A549 treated with ZK216348 at 1 μM for 4 hours (cell line): ENCODE measurements at places on chromosomes 11 and 22. TPM values are rescaled to one million over a fixed set of nuclear protein-coding genes. Genes with fewer than 3 reads are reported as not detected.

SEC14L6 gene
- not detected in 5 replicates for total RNA-seq

GLB1L3 gene
- not detected in 5 replicates for total RNA-seq

OR52A1 gene
- total RNA-seq: not detected in 5 replicates

OR2AG1 gene
- not detected in 5 replicates for total RNA-seq

CLTCL1 gene
- total RNA-seq: 4.4 to 6.1 TPM (median 5.4 TPM) in 5 replicates

NOX4 gene
- not detected in 5 replicates for total RNA-seq

MUC5B gene
- 1.2 to 6.5 TPM (median 3.8 TPM) in 5 replicates for total RNA-seq

NTM gene
- not detected in 5 replicates for total RNA-seq

RAG1 gene
- 0.05 to 0.27 TPM (median 0.18 TPM) in 4 of 5 replicates, not detected in the other for total RNA-seq

MS4A15 gene
- not detected in 5 replicates for total RNA-seq

DUSP18 gene
- total RNA-seq: 4.2 to 5.6 TPM (median 4.8 TPM) in 5 replicates

NELL1 gene
- not detected in 5 replicates for total RNA-seq

CHRNA10 gene
- 0.55 to 1.9 TPM (median 0.93 TPM) in 5 replicates for total RNA-seq

ART5 gene
- 0.18 to 0.70 TPM (median 0.25 TPM) in 4 of 5 replicates, not detected in the other for total RNA-seq

SCN4B gene
- 0.05 to 0.09 TPM in 2 of 5 replicates, not detected in the others for total RNA-seq

OR10A2 gene
- total RNA-seq: not detected in 5 replicates

MS4A4A gene
- not detected in 5 replicates for total RNA-seq

GGTLC3 gene
- total RNA-seq: not detected in 5 replicates

CCDC82 gene
- total RNA-seq: 15.1 to 24.0 TPM (median 19.2 TPM) in 5 replicates
